Cardiac muscle cell (in vitro differentiated cells and primary cell): ENCODE measurements at places on chromosomes 1 and 21. TPM values are rescaled to one million over a fixed set of nuclear protein-coding genes. Genes with fewer than 3 reads are reported as not detected.

DNA sequence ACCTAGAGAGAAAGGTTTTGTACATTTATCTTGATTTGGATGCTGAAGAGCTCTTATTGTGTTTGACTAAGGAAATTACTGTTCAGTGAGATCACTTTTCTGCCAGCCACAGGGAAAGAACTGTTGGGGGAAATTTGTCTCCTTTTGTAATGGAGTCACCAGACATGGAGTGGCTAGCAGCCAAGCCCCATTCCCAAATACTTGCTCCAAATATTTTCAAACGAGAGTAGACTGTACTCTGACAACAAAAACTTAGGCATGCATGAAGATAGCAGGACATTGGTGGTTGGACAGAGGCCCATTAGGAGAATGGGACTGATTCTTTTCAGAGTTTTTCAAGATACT is 21.1 kb downstream of the IPO9 start:
- H3K4me1 ChIP-seq, result no peaks in the 10 kb centered on the region
- H3K4me3 ChIP-seq, result no peak overlapping the region
- H3K27ac ChIP-seq, result peak overlapping the region; percentile 35
- H3K36me3 ChIP-seq, result peaks cover 67% of the 10 kb centered on the region
- no peaks in the 10 kb centered on the region for H3K27me3 ChIP-seq
- DNase-seq, result peak; percentile 92

DNA sequence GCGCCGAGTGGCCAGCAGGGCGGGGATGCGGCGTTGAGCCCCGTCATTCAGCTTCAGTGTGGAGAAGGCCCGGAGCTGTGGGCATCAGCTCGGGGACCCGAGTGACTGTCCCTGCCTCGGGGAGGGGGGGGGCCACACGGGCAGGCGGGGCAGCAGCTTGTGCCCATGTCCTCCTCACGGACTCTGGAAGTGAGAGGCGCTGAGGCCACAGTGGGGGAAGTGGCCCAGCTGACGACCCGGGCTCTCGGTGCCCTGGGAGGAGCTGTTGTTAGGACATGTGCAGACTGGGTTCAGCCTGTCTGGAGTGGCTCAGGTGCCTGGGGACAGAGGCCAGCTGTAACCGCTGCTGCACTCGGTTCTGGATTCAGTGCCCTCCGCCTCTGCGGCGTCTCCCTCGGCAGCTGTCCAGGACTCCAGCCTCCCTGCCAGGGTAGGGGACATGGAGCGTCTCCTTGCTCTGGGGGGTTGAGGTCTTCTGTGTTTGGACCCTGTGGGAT is 71.1 kb downstream of the SKI start:
- no peak overlapping the region for H3K4me3 ChIP-seq
- no peaks in the 10 kb centered on the region for H3K27me3 ChIP-seq
- H3K36me3 ChIP-seq, result no peaks in the 10 kb centered on the region

DNA sequence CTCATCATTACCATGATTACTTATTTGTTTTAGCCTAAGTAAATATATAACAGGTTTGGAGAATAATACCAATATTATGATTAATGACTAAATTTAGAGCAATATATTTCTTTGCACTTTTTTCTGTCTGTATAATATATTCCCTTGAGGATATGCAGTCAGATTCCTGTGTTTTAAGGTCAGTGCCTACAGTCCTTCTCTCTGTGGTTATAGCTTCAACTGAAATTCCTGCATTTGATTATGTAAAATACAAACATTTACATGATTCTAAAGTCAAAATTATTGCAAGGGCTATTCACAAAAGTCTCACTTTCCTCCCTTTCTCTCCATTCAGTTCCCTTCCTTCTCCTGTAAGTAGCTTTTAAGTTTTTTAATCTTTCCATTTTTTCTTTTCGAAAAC is 142.9 kb upstream of the COL6A1 start:
- H3K27me3 ChIP-seq, result no peaks in the 10 kb centered on the region
- no peak overlapping the region for H3K27ac ChIP-seq
- no peaks in the 10 kb centered on the region for H3K4me1 ChIP-seq
- no peak overlapping the region for H3K4me3 ChIP-seq
- no peaks in the 10 kb centered on the region for H3K36me3 ChIP-seq

DNA sequence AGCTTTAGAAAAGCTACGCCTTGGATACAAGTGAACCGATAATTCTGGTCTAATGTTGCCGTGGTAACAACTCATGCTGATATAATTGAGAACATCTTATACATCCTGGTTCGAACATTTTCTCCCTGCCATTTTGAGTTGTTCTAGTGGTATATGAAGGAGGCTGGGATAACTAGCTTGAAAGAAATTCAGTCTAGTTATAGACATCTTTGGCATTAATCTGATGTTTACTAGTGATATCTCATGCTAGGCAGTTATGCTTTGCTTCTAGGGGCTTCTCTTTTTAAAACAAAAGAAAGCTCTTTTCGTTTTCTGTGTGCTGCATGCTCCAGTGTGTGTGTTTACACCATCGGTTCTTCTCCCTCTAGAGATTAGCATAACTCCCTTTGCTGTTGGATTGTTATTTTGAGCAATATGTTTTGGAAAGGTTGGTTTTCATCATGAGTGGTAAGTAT is 20.5 kb downstream of the PRKACB start:
- no peak overlapping the region for H3K4me3 ChIP-seq
- peaks cover 11% of the 10 kb centered on the region for H3K4me1 ChIP-seq
- no peak overlapping the region for H3K27ac ChIP-seq
- H3K27me3 ChIP-seq, result no peaks in the 10 kb centered on the region

GRCh38 chr1:19164274-19165015 is 45.6 kb downstream of the UBR4 start:
- H3K36me3 ChIP-seq, result peaks cover 97% of the 10 kb centered on the region
- DNase-seq, result no peak
- H3K27ac ChIP-seq, result no peak overlapping the region
- H3K4me1 ChIP-seq, result no peaks in the 10 kb centered on the region
- no peaks in the 10 kb centered on the region for H3K27me3 ChIP-seq

- DNase-seq, result peak; percentile 13
- H3K36me3 ChIP-seq, result no peaks in the 10 kb centered on the region
- H3K4me1 ChIP-seq, result no peaks in the 10 kb centered on the region
These were observed 72.4 kb downstream of the AJAP1 start for GRCh38 chr1:4726620-4727341.

DNA sequence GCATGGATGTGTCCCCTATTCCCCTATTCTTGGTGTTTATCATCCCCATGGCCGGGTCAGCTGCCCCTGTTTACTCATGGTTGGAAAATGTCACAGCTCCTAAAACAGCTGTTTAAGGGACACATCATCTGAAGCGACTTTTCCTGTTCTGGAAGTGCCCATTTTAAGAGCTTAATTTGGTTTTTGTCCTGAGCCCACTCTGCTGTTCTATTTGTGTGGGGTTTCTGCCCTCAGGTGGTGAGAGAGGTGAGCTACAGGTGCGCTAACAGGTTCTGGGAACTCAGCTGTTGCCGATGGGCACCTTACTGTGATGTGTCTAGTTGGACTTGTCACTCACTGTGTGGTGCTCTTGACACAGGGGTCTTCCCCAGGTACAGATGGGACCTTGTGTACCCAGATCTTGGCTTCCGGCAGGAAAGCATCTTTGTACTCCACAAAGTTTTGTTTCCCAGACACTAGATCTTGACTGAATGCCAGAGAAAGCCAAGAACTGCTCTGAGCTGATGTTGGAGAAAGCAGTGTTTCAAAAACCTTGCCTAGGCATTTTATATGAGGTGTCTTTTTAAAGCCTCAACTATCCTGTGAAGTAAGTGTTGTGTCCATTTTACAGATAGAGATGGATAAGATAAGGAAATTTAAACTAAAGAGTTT is 59.0 kb upstream of the CD1D start:
- no peaks in the 10 kb centered on the region for H3K27me3 ChIP-seq
- no peaks in the 10 kb centered on the region for H3K36me3 ChIP-seq
- peaks cover 5% of the 10 kb centered on the region for H3K4me1 ChIP-seq
- H3K4me3 ChIP-seq, result no peak overlapping the region

- DNase-seq, result peak; percentile 27
- H3K4me3 ChIP-seq, result no peak overlapping the region
- H3K27ac ChIP-seq, result no peak overlapping the region
- no peaks in the 10 kb centered on the region for H3K36me3 ChIP-seq
- H3K27me3 ChIP-seq, result no peaks in the 10 kb centered on the region
- peaks cover 6% of the 10 kb centered on the region for H3K4me1 ChIP-seq
These were observed 82.1 kb upstream of the DUSP10 start for GRCh38 chr1:221824025-221824424.

DNA sequence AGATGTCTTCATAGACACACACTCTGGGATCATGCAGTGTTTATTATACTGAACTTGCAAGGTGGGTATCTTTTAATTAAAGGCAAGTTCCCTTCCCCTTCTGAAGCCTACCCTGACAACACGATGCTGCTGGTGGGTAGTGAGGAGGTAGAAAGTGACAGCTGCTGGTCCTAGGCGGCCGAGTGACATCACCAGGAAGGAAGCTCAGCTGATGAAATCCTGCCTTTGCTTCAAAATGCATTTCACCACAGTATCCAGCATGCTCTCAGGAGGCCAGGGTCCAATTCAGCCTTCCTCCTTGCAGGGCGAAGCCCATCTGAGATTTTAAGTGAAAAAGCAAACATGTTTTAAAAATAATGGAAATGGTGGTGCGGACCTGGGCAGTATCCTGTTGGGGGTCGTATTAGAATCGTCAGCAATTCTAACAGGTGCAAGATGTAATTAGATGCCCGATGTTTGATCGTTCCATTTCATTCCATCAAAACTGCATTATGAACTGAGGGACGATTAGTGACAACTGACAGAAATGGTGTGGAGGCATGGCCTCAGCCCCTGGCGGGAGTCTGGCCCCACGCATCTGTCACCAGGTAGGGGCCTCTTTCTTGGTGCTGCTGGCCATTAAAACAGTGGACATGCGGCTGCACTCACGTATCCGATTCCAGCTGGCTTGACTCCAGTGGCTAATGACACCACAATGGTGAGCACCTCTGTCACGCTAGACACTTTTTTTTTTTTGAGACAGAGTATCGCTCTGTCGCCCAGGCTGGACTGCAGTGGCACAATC is 324.8 kb upstream of the C1orf174 start:
- no peaks in the 10 kb centered on the region for H3K27me3 ChIP-seq
- H3K36me3 ChIP-seq, result no peaks in the 10 kb centered on the region
- no peak for DNase-seq
- no peak overlapping the region for H3K27ac ChIP-seq
- H3K4me3 ChIP-seq, result no peak overlapping the region
- no peaks in the 10 kb centered on the region for H3K4me1 ChIP-seq

GRCh38 chr1:147824798-147825197 is 64.4 kb upstream of the GJA5 start:
- no peaks in the 10 kb centered on the region for H3K27me3 ChIP-seq
- H3K27ac ChIP-seq, result no peak overlapping the region
- H3K4me1 ChIP-seq, result peaks cover 3% of the 10 kb centered on the region
- no peak overlapping the region for H3K4me3 ChIP-seq
- H3K36me3 ChIP-seq, result no peaks in the 10 kb centered on the region

- peak; percentile 38 for DNase-seq
- no peaks in the 10 kb centered on the region for H3K36me3 ChIP-seq
- H3K4me3 ChIP-seq, result peak overlapping the region; percentile 73
- peaks cover 5% of the 10 kb centered on the region for H3K4me1 ChIP-seq
- peak overlapping the region; percentile 19 for H3K27ac ChIP-seq
These were observed 634 bp downstream of the MYCBP start for GRCh38 chr1:38872401-38873026.

CHIA gene
- not detected in 2 replicates for total RNA-seq

VANGL1 gene
- 8.1 and 10.5 TPM in 2 replicates for total RNA-seq

DNA sequence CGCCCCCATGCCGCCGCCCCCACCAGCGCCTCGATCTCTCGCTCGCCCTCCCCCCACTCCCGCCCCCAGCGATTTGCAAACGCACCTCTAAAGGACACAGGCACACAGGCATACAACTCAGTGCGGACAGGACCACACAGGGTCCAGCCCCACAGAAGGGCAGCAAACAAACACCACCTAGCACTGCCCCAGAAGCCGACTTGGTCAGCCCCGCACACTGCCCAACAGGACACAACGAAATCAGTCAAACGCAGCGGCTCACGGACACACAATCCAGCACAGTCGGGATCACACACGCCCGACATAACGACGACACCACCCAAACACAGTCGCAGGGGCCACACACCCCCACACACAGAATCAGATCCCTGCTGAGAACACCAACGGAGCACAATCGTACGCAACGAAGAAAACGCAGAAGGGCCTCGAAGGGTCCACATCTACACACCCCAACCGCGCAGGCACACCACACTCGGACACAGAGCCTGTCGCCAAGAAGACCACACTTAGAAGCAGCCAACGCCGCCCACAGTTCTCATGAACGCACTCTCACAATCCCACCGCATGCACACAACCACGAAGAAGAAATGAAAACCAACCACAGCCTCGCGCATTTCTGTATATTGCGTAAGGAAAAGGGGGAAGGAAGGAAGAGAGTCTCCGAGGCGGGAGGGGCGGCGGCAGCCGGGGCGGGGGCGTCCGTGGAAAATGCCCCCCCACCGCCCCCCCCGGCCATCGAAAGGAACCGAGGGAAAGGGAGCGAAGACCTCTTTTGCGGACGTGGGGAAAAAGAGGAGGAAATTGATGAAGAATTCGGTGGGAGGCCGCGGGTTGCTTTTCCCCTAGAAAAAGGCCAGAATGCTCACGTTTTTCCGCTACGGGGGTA is 481 bp downstream of the TAL1 start:
- no peaks in the 10 kb centered on the region for H3K36me3 ChIP-seq
- peak overlapping the region; percentile 15 for H3K4me3 ChIP-seq
- H3K4me1 ChIP-seq, result peaks cover 9% of the 10 kb centered on the region
- H3K27ac ChIP-seq, result no peak overlapping the region
